Stimulated activated CD4-positive, alpha-beta T cell treated with anti-CD3 and anti-CD28 coated beads, Interleukin-15, amount 100 ng/mL, for 24 hours (primary cell): ENCODE measurements at places on chromosomes 2 and 18.

DNA sequence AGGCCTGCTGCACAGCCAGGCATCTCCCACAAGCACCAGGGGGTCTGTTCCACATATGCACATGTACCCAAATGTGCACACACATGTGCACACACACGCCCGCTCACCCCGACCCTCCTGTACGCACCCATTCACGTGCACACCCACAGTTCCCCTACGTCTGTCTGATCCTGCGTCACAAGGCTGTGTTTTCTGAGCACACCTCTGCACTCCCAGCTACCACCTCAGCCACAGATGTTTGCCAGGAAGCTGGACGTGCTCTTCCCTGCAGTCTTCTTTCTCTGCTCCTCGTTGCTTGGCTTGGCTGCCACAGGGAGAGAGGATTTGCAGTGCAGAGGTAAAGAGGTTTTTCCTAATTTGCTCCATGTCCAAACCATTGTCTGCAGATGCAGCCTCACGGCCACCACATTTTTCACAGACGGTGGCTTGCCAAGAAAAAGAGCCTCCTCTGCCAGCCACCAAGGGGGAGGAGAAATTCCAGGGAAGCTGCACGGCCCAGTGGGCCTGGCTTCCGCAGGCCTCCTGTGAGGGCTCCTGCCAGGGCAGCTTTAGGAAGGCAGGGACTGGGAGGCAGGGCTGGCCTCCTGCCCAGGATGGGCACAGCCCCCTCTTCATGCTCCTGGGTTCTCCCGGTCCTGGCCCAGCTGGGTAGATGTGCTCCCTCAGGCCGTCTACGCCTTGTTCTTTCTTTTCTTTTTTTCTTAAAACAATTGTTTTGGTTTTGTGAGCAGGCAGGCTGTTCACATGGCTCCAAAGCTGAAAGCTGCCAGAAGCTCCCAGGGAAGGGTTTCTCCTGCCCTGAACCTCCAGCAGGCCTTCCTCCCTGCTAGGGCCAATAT, 29.3 kb upstream of the HS6ST1 start:
- DNase-seq = no peak

DNA sequence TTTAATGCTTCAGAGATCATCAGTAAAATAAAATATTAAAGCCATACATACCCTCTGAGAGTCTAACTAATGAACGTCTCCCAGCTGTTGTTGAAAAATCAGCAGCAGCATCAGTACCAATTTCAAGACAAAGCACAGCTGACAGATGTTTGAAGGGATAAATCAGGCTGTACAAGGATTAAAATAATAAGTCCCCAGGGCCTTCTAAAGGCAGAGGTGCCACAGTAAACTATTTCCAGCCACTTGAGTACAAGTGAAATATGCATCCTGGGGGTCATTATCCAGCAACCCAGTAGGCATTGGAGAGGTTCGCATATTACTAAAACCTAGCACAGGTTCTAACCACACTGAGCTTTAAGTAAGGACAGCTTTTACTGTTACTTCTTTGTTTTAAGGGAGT, 76.9 kb downstream of the NXPH2 start:
- no peak for DNase-seq

DNA sequence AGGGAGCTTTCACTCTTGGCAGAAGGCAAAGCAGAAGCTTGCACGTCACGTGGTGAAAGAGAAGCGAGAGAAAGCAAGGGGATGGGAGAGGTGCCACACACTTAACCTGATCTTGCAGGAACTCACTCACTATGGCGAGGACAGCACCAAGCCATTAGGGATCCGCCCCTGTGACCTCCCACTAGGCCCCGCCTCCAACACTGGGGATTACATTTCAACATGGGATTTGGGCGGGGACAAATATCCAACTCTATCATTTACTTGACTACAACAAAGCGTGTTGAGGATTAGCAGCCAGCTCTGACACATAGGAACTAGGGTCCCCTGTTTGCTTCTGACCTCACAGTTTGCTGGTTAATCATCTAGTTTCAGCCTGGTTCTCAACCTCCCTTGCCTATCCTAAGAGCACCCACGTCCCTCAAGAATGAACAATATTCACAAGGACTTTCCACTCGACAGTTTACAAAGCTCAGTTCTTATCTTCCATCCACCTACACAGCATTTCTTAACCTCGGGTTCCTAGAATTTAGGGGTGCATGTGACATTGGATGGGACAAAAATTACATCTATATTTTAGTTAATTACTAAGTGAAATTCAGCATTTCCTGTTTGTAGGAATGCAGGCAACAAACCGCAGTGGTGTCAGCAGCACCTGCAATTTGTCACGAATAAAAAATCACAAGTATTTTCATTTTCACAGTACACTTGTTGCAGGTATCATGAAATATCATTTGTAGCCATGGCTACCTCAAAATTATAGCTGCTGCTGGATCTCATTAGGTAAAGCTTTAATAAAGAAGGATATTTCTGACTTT, 36.0 kb downstream of the LBH start:
- peak; percentile 75 for DNase-seq

- DNase-seq = no peak
Observed at GRCh38 chr2:31877008-31877407, 133.8 kb downstream of the MEMO1 start.

GRCh38 chr2:127609031-127609751, 36.8 kb upstream of the GPR17 start:
- DNase-seq = no peak
